ENCODE measurements at places on chromosomes 3 and 15.

GRCh38 chr3:186151077-186151971 is 42.4 kb upstream of the ETV5 start:
- DNase-seq, result no peak

- DNase-seq, result no peak
Observed at GRCh38 chr3:156477323-156477722, 77.6 kb downstream of the SSR3 start.

GRCh38 chr15:35290301-35290721 is 205.2 kb upstream of the NANOGP8 start:
- no peak for DNase-seq

DNA sequence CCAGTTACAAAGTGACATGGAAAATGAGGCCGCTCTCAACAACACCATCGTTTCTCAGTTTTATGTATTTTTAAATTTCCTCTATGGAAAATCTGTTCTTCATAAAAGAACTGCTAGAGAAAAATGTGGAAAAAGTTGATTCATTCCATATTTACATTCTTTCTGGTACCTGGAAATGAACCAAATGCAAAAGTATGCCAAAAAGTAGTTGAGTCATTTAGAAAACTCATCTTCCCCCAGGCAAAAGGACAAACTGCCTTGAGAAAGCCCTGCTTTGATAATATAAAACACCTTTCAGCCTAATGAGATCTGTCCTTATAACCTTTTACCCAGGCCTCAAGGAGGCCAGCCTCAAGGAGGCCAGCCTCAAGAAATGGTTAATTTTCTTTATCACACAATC is 283.0 kb upstream of the VEPH1 start:
- DNase-seq, result no peak
